ENCODE measurements at places on chromosomes 12 and 14.

DNA sequence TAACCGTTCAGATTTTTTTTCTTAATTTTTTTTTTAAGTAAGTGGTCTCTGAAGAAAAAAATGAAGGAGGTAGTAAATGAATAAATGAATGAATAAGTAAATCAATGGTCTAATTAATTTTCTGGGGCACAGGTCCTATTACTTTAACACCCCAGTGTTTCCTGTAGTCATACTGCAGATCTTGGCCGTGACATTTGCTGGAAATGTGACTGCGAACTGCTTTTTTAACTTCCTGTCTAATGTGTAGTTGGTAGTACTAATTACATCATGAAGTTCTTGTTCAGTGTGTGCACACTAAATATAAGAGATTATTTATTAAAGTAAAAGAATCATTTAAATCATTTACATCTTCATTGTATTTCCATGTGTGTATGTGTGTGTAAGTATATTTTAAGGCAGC is 45.4 kb downstream of the AEBP2 start:
- DNase-seq, result no peak

DNA sequence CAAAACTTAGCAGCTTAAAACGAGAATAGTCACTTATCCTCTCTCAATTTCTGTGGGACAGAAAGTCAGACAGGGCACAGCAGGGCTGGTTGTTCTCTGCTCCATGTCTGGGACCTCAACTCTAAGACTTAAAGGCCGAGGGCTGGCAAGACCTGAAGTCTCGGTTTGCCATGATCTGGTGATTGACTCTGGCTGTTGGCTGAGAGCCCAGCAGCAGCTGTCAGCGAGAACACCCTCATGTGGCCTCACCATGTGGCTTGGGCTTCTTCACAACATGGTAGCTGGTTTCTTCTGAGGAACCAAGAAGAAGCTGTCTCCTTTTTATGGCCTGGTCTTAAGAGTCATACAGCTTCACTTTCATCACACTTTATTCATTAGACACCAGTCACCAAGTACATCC is 1.7 kb upstream of the VASH1 start:
- no peak for DNase-seq

- DNase-seq, result no peak
Measured at GRCh38 chr14:106187216-106187615, 660.8 kb downstream of the TMEM121 start.

DNA sequence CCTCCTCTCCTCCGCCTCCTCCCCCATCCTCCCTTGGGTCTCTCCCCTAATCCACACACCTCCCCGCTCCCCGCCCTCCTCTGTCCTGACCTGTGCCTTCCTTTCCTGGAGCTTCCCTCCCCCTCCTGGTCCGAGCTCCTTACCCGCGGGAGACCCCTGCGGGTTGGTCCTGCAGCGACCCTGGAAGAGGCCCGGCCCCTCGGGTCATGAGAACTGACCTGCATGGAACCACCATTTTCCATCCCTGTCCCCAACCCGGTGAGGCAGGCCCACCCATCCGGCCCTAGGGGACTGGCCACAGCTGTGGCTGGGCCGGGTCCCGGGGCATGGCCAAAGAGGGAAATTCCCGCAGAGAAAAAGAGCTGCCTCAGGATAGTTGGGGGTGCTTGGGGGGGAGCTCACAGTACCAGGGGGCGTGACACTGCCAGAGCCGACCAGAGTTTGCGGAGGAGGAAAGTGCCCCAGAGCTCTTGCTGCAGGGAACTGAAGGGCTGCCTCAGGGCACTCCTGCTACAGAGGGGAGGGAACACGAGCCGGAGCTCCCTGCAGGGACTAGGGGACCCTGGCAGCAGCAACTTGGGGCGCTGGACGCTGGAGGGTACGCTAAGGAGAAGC is 613 bp downstream of the ARHGEF40 start:
- DNase-seq, result peak; percentile 49

GRCh38 chr12:6697584-6698351 is 2.8 kb downstream of the PIANP start:
- DNase-seq, result peak; percentile 32
